Skeletal muscle cell (primary cell): ENCODE measurements at places on chromosomes 13 and 19.

DNA sequence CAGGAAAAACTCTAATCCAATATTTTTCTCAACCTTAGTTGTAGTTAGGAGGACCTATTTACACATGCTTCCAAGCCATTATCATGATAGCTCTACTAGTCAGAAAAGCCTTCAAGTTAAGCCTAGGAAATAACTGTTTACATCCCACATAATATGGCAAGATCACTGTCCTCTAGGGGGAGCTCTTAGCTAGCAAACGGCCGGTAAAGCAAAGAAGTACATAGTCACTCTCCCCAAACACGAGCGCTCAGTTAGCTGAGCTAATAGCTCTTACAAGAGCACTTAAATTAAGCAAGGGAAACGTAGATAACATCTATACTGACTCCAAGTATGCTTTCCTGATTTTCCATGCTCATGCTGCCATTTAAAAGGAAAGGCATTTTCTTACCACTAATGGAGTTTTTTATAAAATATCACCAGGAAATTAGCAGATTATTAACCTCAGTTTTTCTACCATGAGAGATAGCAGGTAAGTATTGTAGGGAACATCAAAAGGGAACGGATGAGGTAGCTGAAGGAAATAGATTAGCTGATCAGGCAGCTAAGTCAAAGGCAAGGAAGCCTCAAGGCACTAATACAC lies 100.6 kb upstream of the PABPC3 start:
- DNase-seq = peak; percentile 43

DNA sequence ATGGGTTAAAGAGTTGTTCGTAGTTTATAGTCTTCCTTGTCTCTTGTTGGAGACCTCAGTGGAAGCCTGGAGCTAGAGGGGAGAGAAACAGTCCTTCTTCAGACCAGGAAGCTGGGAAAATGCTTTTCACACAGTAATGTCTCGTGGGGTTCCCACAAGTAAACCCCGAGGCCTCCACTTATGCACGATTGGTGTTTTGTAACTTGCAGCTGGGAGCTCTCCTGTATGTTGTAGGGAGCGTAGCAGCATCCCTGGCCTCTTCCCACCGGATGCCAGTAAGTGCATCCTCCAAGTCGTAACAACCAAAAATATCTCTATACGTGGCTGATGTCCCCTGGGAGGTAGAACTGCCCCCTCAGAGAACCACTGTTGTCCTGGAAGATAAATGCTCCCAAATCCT lies 3.5 kb downstream of the CHAF1A start:
- no peak for DNase-seq

DNA sequence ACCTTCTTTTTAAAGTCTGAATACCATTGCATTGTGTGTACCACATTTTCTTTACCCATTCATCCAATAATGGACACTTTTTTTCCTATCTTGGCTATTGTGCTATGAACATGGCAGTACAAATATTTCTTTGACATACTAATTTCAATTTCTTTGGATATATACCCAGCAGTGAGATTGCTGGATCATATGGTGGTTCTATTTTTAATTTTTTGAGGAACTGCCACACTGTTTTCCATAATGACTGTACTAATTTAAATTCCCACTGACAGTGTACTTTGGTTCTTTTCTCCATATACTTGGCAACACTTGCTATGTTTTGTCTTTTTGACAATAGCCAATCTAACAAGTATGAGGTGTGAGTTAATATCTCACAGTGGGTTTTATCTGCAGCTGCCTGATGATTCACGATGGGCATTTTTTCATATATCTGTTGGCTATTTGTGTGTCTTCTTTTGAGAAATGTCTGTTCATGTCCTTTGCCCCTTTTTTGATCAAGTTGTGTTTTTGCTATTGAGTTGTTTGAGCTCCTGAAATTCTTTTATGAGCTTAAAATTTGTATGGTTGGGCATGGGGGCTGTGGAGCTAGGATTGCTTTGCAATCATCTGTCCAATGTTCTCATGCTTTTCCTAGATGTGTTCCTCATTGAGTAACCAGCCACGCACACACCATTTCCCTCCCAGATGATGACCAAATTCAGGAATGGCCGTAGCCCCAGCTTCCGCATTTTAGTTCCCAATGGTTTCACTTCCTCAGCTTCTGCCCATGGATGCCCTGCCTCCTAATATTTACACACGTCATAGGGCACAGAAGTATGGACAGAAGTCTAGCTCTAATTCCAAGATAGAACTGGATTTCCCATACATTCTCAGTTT lies 380.0 kb upstream of the SGCG start:
- no peak for DNase-seq

DNA sequence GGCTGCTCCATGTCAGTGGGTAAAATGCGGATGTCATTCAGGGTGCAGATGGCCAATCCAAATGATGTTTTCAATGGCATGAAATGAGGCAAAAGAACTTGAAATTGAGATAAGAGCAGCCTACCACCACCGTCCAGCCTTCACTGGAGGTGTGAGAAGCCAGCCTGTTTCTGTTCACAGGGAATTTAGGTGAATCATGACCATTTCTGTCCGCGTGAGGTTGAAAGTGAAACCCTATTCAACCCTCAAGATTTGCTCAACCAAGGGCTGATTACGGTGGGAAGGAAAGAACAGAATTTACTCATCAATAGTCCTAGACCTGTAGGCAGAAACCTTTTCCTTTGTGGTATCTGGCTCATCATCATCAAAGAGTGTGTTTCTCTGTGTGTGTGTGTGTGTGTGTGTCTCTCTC lies 370.7 kb downstream of the COG6 start:
- DNase-seq = no peak

- DNase-seq = no peak
Measured at GRCh38 chr19:6735181-6735911, 2.0 kb downstream of the GPR108 start.

- DNase-seq = no peak
Measured at GRCh38 chr13:19074519-19074918, 107.1 kb downstream of the TUBA3C start.

- DNase-seq = no peak
Measured at GRCh38 chr13:95254339-95254738, 46.9 kb downstream of the ABCC4 start.
